CD4-positive, alpha-beta T cell treated with Interferon alpha-2 for 1 hour (primary cell): ENCODE measurements at places on chromosomes 6 and 20.

- DNase-seq: peak; percentile 24
These were observed 53.3 kb upstream of the KLHL31 start for GRCh38 chr6:53718597-53719460.

GRCh38 chr20:64069614-64070243, 6.7 kb downstream of the TCEA2 start:
- DNase-seq: no peak

- DNase-seq: peak; percentile 2
These were observed 64.2 kb upstream of the INSM1 start for GRCh38 chr20:20303742-20304141.

GRCh38 chr6:135358985-135359384, 138.6 kb downstream of the AHI1 start:
- DNase-seq: no peak

DNA sequence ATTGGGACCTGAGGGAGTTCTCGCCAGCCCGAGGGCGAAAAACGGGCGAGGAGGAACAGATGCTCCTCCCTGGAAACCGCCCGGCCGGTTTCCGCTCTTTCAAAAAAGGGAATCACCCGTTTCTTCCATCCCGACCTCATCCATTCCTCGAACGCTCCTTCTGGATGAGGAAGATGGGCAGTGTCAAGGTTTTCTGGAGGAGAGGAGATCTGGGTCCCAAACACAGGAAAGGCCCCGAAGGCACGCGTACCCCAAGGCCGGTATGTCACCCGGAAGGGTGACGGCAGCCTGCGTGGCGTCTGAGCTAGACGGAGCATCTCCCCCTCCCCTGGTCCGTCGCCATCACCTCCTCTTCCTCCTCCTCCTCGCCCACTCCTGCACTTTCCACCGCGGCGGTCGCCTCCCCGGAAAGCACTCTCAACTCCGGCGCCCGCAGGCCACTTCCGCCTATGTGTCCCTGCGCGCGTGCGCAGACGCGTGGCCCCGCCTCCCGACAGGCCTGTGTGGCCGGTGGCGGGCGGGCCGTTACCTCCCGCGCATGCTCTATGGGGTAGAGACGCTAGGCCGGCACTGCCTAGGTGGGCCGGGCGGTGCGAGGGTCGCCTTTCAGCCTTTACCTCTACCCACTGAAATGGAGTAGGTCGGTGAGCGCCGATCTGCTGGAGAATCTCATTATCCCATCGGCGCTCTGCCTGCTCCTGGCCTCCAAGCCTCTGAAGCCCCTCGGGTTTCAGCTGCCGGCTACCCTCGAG, at the start of gene SLC35B3:
Gene SLC35B3, minus strand, starts transcription at position 453 of the 752 bp plus-strand sequence.
- peak; percentile 96 for DNase-seq

DNA sequence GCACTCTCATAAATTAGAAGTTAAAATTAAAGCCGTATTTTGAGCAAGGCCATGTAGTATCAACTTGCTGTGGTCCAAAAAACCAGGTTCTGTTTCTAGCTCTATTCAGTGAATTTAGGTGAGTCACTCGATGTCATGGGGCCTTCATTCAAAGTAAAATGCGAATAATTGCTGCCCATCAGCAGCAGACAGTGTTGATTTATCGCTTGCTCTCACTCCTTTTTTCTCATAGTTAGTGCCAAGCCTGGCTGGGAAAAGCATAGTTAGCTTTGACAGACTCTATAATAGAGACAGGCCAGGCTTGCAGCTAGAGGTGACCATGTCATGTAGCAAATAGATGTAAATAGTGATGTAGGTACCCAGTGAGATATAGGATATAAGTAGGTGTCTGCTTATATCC, 136.0 kb downstream of the EDN1 start:
- DNase-seq: no peak

- DNase-seq: no peak
These were observed 1.5 kb downstream of the NRM start for GRCh38 chr6:30689022-30689865.

DNA sequence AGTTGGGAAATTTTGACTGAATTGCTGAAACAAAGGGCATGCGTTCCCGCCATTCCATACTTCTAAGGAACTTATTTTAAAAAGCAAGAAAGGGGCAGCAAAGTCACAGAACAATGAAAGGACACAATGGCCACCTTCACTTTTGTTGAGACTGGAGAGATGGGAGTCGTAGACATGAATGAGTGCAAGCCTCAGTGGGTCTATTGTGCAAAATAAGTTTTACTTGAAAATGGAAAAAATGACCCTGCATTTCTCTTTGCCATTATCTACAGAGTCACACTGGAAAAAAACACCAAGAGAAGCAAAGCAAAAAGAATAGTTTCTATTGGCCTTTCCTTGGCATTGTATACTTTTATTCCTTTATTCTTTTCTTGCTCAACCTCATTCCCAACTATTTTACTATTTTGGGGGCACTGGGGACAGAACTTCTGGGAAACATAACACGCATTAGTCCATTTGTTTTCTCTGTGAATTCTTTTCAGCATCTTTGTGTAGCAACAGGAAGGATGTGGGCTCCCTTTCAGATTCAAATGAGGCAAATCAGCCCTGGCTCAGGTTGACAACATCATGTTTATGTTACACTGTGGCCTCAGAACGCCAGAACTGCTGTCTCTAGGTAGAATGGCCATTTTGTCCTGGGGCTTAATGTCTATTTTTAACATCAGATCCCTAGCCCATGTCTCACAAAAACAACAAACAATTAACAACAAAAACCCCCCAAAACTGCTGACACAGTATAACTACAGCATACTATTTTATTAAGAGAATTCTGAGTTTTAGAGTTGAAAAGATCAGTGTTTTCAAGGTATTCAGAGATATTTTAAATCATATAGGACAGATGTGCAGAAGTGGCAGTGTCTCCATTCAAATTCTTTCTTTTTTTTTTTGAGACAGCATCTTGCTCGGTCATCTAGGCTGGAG, 122.2 kb downstream of the FYN start:
- peak; percentile 74 for DNase-seq

DNA sequence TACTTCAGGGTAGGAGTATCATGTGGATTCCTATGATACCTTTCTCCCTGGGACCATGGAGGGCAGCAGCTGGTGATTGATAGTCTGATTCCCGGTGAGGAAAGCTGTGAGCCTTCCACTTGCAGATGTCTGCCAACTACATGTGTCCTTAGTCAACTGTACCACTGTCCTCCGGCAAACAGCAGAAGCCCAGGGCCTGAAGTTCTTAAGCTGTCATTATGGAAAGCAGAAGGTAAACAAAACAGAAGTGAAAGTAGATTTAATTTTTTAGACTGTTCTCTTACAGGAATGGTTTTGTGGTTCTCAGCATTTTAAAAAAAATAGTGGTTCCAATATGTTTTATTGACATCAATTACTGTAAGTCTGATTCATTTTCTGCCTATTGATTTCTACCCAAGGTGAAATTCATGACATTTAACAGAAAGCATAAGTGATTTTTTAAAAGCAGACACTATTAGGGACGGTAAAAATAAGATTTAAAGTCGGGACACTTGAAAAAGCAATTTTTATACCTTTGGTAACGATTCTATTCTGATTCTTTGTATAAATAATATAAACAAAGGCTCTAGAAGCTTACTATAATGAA, 36.6 kb downstream of the PTPN1 start:
- peak; percentile 45 for DNase-seq

DNA sequence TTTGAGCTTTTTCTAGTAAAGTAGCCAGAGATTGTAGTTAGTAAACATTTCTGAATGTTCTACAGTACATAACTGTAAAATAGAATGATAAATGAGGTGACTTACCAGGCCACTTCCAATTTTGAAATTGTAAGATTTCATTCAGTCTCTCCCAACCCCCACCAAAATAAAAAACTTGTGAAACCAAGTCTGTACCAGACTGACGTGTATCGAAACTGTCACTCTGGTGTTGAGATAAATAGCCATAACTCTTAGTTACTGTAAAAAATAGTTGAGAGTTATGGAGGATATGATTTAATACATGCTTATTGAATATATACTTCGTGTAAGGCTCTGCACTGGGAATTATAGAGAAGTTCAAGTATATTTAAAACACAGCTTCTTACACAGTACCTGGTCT, 455.7 kb downstream of the PLCB1 start:
- DNase-seq: no peak

GRCh38 chr6:121330516-121330915, 3.8 kb downstream of the TBC1D32 start:
- no peak for DNase-seq

GRCh38 chr6:37576336-37576737, 76.6 kb upstream of the CCDC167 start:
- no peak for DNase-seq

- DNase-seq: peak; percentile 50
These were observed 141.5 kb downstream of the ATXN1 start for GRCh38 chr6:16619777-16620176.

DNA sequence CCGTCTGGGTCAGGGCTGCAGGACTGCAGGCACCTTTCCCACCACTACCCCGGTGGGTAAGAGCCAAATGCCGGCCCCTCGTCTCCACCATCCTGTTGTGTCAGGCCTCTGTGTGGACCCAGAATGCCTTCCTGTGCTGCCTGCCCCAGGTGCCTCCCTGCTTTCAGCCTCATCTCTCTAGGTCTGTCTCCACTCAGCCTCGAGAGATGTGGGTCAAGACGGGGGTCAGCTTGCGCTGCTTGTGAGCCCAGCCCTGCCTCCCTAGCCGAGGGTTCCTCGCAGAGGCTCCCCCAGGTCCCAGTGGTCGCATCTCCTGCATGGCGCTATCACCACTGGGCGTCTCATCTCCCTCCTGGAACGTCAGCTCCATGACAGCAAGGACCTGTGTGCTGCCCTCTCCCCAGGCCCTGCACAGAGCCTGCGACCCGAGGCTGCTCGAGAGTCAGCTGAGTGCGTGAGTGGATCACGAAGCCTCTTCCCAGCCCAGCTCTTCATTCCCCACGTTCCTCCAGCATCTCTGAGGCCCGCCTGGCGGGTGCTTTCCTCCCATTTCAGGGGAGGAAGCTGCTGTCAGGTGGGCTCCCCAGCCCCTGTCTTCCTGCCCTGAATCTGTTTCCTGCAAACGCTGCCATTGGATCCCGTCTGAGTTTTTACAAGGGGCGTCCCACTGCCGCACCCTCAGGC, 38.7 kb upstream of the ZBP1 start:
- no peak for DNase-seq

DNA sequence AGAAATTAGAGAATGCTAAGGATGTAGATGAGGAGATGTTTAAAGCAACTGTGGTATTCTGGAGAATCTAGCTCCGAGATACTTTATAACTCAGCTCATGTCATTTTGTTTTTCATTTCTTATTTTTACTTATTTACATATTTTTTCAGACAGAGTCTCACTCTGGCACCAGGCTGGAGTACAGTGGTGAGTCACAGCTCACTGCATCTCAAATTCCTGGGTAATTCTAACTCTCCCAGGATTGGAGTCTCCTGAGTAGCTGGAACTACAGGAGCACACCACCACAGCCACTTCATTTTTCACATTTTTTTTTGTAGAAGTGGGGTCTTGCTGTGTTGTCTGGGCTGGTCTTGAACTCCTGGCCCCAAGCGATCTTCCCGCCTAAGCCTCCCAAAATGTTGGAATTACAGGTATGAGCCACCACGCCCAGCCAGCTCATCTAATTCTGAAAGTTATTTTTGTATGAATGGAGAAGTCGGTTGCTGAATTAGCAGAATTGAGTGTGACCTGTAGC, 94.3 kb upstream of the FAM8A1 start:
- DNase-seq: no peak

- DNase-seq: no peak
These were observed 61.1 kb upstream of the FBXO30 start for GRCh38 chr6:145875496-145876211.

GRCh38 chr6:14468647-14469321, 351.2 kb downstream of the CD83 start:
- no peak for DNase-seq

GRCh38 chr6:38773338-38773737, 58.2 kb downstream of the DNAH8 start:
- DNase-seq: no peak

DNA sequence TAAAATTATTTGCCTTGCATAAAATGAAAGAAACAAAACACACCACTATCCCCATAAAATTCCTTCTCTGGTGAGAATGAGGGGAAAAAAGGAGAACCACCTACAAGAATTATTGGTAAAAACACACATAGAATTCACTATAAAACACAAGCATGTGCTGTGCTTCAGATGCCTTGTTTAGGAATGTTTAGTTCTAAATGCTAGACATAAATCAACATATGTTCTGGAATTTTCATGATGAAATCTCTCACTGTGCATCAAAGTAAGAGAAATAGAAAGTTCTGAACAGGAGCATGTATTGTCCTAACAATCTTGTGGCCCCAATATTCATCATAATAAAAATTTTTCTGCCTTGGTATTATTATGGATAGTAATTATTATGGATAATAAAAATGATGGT, 111.0 kb downstream of the PLCB4 start:
- DNase-seq: no peak

- no peak for DNase-seq
These were observed 185.8 kb upstream of the CCN2 start for GRCh38 chr6:132136981-132137380.

DNA sequence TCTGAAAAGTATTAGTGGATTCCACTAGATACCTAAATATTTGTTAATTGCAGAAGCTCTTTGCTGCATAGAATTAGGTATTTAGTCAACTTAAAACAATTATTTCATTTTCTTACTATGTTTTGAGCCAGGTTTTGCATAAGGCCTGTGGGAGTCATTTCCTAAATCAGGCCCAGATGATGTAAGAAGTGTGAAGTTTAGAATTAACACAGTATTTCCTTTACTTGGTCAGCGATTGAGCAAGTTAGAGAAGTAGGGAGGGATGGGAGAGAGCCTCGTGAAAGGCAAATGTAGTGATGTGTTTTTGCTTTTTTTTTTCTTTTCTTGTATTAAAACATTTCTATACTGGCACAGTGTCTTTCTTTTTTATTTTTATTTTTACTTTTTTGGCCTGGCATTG, 711.1 kb downstream of the HDGFL1 start:
- DNase-seq: no peak

GRCh38 chr6:4814212-4814611, 38.0 kb downstream of the CDYL start:
- DNase-seq: no peak

- no peak for DNase-seq
These were observed 15.8 kb downstream of the TTBK1 start for GRCh38 chr6:43258807-43259686.

DNA sequence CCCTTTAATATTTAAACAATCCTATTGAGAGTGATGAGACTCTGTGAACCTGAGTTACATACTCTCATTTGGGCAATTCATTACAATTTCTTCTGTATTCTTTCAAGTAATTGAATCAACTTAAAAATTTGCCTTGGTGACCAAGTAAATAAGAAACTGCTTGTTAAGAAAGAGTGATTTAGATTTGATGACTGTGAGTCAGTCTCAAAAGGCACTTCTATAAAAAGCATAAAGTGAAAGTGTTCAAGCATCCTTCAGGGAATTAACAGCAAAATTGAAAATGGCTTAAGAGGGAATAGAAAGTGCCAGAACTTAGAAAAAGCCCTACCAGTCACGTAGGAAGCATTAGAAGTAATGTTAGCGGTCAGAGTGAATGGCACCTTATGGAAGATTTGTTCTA, 654.7 kb downstream of the EPM2A start:
- no peak for DNase-seq

DNA sequence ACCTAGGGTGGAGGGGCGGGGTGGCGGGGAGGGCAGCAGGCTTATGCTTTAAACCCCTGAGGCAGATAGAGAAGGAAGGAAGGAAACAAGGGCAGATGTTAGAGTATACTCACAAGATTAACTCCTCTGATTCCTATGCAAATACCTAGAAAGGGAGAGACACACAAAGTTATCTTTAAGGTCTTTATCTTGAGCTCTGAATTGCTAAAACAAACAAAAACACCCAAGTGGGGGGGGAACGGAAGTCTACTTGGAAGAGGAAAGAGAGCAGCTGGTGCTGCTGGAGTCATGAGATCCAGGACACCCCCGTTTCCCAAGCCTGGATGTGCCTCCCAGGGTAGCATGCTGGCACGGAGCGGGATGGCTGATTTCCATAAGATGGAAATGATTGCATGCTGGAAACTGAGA, 43.4 kb downstream of the PLAGL1 start:
- no peak for DNase-seq
